Inflammatory macrophage (primary cell): ENCODE measurements at places on chromosomes 1 and 21.

GRCh38 chr1:230922620-230923019 lies 54.3 kb upstream of the C1orf198 start:
- DNase-seq: no peak

- no peak for DNase-seq
These were observed 60.9 kb downstream of the KIF21B start for GRCh38 chr1:200962631-200963030.

DNA sequence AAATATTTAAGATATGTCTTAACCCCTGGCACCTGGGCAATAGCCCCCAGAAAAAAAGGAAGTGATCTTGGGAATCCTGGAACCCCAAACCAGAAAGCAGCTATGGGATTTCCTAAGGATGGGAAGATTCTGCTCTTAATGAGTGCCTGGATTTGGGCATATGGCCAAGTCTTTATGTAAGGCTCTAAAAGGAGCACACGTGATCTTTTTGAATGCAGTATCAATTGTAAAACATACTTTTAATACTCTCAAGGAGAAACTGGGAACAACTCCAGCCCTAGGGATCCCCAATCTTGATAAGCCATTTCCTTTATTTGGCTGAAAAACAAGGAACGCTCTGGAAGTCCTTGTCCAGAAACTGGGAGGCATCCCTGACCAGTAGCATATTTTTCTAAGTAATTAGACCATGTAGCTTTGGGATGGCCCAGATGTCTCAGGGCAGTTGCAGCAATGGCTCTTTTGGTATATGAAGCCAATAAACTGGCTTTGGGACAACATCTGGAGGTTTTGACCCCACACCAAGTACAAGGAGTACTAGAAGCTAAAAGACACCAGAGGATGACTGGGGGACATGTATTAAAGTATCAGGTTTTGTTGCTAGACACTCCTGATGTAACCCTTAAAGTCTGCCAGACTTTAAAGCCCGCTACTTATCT lies 80.9 kb upstream of the KIAA0040 start:
- no peak for DNase-seq

GRCh38 chr1:14596591-14596990 lies 1.9 kb upstream of the KAZN start:
- DNase-seq: no peak

DNA sequence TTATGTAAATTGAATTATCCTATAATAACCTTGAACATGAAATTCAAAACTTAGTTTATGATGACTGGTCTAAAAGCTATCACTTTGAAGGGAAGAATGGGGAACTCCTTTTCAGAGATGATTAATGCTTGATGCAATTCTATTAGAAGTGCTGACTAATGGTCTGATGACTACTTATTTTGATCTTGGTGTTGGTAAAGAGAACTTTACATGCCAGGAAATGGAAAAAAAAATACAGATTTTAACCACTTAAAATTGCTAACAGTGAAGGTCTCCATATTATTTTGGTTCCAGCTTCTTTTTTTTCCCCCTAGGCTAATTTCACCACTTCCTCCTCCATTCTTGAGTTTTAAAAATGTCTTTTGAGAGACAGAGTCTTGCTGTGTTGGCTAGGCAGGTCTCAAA lies 22.9 kb downstream of the S1PR1 start:
- peak; percentile 68 for DNase-seq

- no peak for DNase-seq
These were observed 8.8 kb upstream of the PEAR1 start for GRCh38 chr1:156884560-156885184.
